ENCODE measurements at places on chromosomes 3 and 15.

DNA sequence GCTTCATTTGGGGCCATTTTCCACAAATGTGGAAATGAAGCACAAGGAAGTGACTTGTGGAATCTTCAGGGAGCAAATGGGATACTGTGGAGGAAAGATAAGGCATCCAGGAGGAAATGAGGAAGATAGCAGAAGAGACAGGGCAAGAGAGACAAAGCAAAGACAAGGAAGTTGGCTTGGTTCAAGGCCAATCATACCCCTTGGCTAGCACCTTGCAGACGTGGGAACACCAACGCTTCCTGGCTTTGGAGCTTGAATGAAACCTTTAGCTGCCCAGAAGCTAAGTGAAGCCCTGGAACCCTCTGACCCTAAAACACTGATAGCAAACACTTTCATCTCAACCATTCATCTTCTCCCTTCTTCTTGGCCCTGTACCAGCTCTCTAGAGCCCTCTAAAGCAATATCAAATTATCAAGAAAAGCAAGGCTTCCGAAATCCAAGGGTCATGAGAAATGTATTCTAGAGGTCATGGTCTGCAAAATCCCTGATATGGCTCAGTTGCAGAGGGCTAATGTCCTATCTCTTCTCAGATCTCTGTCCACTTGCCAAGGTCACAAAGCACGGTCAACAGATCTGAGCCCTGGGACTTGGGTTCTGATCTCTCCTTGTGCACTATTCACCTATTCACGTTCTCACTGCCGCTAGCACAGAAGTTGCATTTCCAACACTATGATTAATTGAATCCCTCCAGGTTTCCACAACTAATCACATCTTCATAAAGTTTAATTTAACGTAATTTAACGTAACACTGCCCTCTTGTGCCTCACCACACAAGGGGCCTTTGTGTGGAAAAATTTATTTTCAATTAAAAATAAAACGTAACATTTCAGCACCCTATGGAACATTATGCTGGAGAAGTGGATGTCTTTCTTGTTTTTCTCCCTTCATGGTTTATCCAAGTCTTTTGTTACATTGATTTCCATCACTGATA is 557.6 kb upstream of the ADAMTS9 start:
- H3K4me1 ChIP-seq: no peaks in the 10 kb centered on the region
- H3K36me3 ChIP-seq: no peaks in the 10 kb centered on the region
- no peak for DNase-seq

DNA sequence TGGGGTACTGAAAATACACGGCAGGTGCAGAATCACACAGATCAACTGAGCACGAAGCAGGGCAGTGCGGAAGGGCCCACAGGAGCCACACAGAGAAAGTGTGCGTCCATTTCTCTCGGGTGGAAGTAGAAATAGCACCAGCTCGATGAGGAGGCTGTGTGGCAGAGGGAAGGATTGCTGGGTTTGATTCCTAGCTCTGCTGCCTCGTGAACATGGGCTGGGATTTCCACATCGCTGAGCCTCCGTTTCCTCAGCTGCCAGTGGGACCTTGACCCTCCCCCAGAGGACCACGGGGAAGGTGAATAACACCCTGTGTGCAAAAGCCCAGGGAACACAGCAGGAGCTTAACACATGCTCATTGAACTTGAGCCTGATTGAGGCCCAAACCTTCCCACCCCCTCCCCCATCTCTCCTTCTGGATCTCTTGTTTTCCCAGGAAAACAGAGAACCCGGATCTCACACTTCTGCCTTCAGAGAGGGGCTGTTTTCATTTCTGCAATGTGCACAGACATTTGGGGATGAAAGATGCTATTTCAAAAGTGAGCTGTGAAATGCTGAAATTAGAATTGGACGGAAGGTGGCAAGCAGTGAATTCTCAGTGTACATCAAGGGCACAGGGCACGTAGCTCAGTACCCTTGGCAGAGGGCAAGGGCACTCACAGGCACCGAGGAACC is 38.4 kb downstream of the ABTB1 start:
- H3K4me3 ChIP-seq: no peak overlapping the region
- no peak overlapping the region for H3K27ac ChIP-seq
- peaks cover 33% of the 10 kb centered on the region for H3K27me3 ChIP-seq
- H3K4me1 ChIP-seq: no peaks in the 10 kb centered on the region
- H3K36me3 ChIP-seq: no peaks in the 10 kb centered on the region
- DNase-seq: no peak

- peaks cover 15% of the 10 kb centered on the region for H3K27me3 ChIP-seq
- no peaks in the 10 kb centered on the region for H3K4me1 ChIP-seq
- H3K4me3 ChIP-seq: no peak overlapping the region
- no peak overlapping the region for H3K27ac ChIP-seq
- no peaks in the 10 kb centered on the region for H3K36me3 ChIP-seq
Observed at GRCh38 chr3:138465925-138466324, 31.5 kb downstream of the ESYT3 start.

- no peaks in the 10 kb centered on the region for H3K4me1 ChIP-seq
- no peak overlapping the region for H3K27ac ChIP-seq
- H3K36me3 ChIP-seq: peaks cover 1% of the 10 kb centered on the region
- peaks cover 11% of the 10 kb centered on the region for H3K27me3 ChIP-seq
- DNase-seq: no peak
- H3K4me3 ChIP-seq: no peak overlapping the region
Observed at GRCh38 chr3:130490241-130490640, 26.7 kb upstream of the COL6A6 start.

GRCh38 chr3:11452885-11453847 is 181.0 kb downstream of the ATG7 start:
- no peak overlapping the region for H3K4me3 ChIP-seq
- H3K27me3 ChIP-seq: no peaks in the 10 kb centered on the region
- no peak overlapping the region for H3K27ac ChIP-seq

DNA sequence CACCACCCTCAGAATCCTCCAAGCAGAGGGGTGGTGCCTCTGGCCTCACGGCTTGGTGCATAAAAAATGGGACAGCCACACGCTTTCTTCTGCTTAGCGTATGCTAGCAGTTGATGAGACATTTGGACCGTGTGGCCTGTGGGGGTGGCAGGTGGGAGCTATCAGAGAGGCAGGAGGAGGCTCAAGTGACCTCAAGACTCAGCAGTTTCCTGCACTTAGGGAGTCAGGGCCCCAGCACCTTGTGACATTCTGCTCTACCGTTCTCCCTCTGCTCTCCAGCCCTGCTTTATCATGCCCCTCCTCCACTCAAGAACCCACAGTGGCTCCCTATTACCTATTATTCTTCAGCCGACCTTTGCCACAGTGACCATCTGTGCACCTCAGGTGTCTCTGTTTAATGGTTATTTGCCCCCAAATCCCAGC is 41.0 kb upstream of the CGNL1 start:
- H3K36me3 ChIP-seq: peaks cover under 1% of the 10 kb centered on the region
- DNase-seq: no peak
- no peak overlapping the region for H3K4me3 ChIP-seq
- H3K27me3 ChIP-seq: peaks cover 80% of the 10 kb centered on the region
- H3K27ac ChIP-seq: no peak overlapping the region
- peaks cover 7% of the 10 kb centered on the region for H3K4me1 ChIP-seq

DNA sequence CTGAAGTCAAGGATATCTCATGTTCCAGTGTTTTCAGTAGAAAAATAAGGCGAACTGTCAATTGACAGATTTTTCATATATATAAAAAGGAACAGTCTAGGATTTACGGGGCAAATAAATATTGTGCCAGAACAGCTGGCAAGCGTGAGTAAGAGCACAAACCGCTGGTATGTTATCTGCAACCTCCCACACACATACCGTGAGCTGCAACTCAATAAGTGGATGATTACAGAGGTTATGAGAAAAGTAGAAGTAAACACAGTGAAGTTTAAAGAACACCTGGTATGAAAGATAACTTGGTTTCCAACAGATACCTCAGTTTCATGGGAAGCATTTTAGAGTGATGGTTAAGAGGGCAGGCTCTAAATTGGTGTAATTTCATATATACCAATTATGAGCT is 733.4 kb downstream of the TUSC7 start:
- H3K27ac ChIP-seq: no peak overlapping the region
- H3K36me3 ChIP-seq: no peaks in the 10 kb centered on the region
- H3K27me3 ChIP-seq: no peaks in the 10 kb centered on the region
- H3K4me1 ChIP-seq: no peaks in the 10 kb centered on the region
- DNase-seq: no peak

DNA sequence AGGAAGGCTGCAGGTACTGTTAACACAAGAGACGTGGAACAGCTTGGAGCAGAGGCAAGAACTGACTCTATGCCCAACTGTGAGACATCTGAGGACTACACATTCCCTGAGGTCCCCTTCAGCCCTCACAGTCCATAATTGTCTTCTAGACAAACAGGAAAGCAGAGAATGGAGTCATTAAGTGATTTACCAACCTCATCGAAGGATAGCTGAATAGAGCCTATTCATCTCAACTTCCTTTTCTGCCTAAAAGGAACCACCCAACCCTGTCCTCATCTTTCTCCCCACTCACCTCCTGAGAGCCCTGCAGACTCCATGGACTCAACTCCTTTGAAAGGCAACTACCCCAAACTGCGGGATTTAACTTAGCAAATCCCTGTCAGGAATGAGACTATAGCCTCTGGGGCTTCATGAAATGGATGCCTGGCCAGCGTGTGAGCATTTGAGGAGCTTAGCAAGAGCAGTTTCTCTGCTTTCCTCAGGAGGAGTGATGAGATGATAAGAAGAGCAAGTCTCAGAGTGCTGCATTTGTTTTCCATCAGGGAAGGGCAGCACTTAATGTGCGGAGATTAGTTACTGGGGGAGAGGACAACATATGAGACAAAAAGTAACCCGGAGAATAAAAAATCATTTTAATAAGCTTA is 61.5 kb upstream of the FILIP1L start:
- DNase-seq: no peak
- no peak overlapping the region for H3K27ac ChIP-seq
- no peaks in the 10 kb centered on the region for H3K4me1 ChIP-seq
- no peaks in the 10 kb centered on the region for H3K27me3 ChIP-seq

DNA sequence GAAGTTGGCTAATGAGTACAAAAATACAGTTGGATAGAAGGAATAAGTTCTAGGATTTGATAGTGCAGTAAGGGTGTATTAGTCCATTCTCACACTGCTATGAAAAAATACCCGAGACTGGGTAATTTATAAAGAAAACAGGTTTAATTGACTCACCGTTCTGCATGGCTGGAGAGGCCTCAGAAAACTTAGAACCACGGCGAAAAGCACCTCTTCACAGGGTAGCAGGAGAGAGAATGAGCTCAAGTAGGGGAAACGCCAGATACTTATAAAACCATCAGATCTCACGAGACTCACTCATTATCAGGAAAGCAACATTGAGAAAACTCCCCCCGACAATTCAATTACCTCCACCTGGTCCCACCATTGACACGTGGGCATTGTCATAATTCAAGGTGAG is 483.3 kb downstream of the TUSC7 start:
- H3K36me3 ChIP-seq: no peaks in the 10 kb centered on the region
- no peak for DNase-seq
- no peaks in the 10 kb centered on the region for H3K27me3 ChIP-seq

- H3K4me3 ChIP-seq: no peak overlapping the region
- H3K36me3 ChIP-seq: no peaks in the 10 kb centered on the region
- H3K27ac ChIP-seq: no peak overlapping the region
- no peaks in the 10 kb centered on the region for H3K27me3 ChIP-seq
Observed at GRCh38 chr3:152797751-152798432, 37.0 kb upstream of the P2RY1 start.

GRCh38 chr3:11530153-11530721 is 113.5 kb downstream of the VGLL4 start:
- no peak overlapping the region for H3K4me3 ChIP-seq
- H3K4me1 ChIP-seq: peaks cover 5% of the 10 kb centered on the region
- DNase-seq: no peak
- peaks cover 1% of the 10 kb centered on the region for H3K36me3 ChIP-seq
- H3K27ac ChIP-seq: no peak overlapping the region
- no peaks in the 10 kb centered on the region for H3K27me3 ChIP-seq

DNA sequence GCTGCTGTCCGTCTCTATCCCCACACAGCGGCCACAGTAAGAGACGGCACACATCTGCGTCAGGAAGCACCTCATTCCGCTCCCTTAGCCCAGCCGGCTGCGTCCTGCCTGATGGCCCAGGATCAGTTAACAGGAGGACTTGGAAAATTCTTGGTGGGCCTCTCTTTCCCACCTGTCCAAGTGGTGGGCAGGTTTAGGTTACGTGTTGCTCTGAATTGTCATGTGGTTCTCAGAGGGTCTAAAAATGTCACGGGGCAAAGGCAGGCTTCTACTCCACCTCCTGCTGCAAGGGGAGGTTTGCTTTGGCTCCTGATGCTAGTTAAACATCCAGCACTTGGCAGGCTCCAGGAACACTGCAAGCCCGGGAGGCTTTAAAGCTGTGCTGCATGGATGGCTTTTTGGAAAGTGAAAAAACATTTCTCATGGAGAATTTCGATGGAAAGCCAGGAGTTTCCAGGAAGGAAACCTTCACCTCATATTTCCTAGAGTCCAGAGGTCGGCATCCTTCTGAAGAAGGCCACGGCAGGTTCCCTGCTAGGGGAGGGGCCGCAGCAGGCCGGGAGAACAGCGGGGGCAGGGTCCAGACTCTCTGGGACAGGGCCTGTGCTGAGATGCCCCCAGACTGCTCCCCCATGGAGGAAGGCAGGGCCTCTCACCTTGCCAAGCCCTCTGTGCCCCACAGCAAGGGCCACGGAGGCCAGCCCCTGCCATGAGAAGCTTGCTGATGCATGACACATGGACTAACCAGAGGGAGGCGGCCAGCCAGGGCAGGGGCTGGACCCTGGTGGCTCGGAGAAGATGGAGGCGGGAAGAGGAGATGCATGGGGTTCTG is 10.8 kb downstream of the CTSH start:
- no peak overlapping the region for H3K4me3 ChIP-seq
- peaks cover 8% of the 10 kb centered on the region for H3K36me3 ChIP-seq
- no peaks in the 10 kb centered on the region for H3K27me3 ChIP-seq
- peaks cover under 1% of the 10 kb centered on the region for H3K4me1 ChIP-seq

DNA sequence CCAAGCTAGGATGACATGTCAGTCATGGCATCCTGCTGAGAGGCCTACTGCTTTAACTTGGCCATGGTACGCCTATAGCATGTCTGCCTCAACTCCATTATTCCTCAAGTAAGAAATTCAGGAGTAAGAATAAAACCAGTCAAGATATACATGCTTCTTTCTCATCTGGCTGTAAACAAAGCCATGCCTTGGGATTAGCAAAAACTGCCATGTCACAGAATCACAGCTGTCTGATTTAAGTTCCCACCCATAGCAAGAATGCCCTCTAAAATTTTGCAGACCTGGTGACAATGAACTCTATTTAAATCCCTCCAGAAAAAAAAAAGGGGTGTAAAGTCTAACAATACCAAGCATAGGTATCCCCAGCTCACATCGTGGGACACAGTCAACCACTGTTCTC is 55.6 kb upstream of the ACAN start:
- H3K4me1 ChIP-seq: no peaks in the 10 kb centered on the region
- H3K4me3 ChIP-seq: no peak overlapping the region
- DNase-seq: no peak
- peaks cover 94% of the 10 kb centered on the region for H3K27me3 ChIP-seq

GRCh38 chr3:5735896-5736295 is 548.4 kb downstream of the EDEM1 start:
- H3K27me3 ChIP-seq: no peaks in the 10 kb centered on the region
- H3K36me3 ChIP-seq: no peaks in the 10 kb centered on the region
- no peaks in the 10 kb centered on the region for H3K4me1 ChIP-seq
